Kidney tubule cell (primary cell): ENCODE measurements at places on chromosomes 12 and 14.
A peak's percentile ranks its signal among the peaks of the same experiment; 100 is the strongest.

DNA sequence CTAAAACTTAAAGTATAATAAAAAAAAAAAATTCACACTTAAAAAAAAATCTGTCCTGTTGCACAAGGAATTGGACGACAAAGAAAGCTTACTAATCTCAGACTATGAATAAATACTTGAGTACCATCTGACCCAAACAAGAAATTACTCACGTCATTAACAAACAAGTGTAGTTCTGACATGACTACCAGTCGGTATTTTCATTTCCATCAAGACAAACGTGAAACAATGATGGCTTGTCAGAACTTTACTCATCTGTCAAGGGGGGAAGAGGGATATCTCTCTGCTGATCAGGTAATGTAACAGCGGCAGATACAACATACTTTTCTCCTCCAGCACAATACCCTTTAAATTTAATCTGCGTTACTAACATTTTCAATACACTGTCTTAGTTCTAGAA, 78.3 kb downstream of the CDK17 start:
- DNase-seq, result no peak

GRCh38 chr14:23633160-23633701, 2.9 kb upstream of the DHRS2 start:
- DNase-seq, result no peak

GRCh38 chr14:50242566-50243310, 11.4 kb upstream of the SOS2 start:
- no peak for DNase-seq

DNA sequence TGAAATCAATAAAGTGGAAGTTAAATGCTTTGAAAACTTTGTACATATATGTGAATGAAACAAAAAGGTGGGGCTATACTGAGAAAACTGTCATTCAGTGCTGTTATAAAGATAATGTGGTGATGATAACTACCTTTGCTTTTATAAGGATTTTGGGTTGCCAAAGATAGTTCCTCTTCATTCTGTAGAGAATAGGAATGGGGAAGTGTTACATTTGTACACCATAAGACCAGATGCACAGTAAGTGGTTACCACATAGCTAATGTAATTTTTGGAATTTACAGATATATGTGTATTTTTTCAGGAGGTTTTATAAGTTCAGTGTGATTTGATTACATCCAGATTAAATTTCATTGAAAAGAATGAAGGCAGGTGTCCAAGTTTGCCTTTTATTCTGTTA, 18.1 kb downstream of the RAB21 start:
- DNase-seq, result no peak

- DNase-seq, result peak; percentile 32
Observed at GRCh38 chr12:66203820-66204219, 14.8 kb downstream of the IRAK3 start.

- peak; percentile 88 for DNase-seq
Observed at GRCh38 chr12:54220092-54220557, 31.3 kb upstream of the SMUG1 start.

- no peak for DNase-seq
Observed at GRCh38 chr12:20175704-20176388, 192.5 kb upstream of the PDE3A start.

- no peak for DNase-seq
Observed at GRCh38 chr14:94341656-94342333, 18.7 kb upstream of the SERPINA6 start.

DNA sequence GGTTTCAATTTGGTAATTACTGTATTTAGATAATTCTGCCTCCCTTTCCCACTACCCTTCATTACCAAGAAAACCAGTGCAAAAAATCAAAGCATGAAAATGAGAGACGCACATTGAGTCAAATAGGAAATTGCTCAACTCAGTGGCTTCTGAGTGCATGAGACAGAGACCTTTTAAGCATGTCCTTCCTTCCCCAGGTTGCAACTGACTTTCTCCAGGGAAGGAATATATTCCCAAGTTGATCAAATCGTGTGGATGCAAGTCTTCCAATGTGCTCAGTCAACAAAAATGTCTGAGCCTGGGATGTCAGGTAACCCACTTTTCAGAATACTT, 12.9 kb downstream of the BMP4 start:
- DNase-seq, result no peak

DNA sequence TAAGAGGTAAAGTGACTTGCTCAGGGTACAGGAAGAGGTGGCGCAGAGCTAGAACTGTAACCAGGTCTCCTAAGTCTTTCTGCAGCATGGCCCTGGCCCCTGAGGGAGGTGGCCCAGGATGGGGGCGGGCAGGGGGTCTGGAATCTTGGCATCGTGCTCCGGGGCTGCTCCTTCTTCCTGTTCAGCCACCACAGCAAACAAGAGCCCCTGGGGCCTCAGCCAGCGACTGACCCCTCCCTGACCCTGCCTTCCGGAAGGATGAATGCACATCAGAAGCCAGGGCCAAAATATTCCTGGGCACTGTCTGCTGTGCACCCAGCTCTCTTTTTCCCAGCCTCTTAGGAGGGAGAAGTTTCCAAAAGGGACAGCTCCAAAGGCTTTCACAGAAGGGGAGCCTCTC, 242.8 kb downstream of the DPF3 start:
- no peak for DNase-seq

GRCh38 chr12:212715-213526, 1.0 kb downstream of the SLC6A12 start:
- peak; percentile 68 for DNase-seq

DNA sequence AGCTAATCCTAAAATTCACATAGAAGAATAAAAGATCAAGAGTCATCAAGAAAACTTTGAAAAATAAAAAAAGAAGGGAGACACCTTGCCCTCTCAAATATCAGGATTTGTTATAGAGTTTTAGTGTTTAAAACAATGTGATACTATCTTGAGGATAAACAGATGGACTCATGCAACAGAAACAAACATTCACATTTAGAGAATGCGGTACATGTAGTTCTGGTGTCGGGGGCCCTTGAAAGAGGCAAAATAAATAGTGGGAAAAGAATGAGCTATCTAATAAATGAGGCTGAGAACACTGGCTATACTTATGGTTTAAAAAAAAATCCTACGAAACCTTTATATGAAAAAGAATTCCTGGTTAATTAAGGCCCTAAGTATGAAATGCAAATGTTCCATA, 127.7 kb downstream of the LLPH start:
- no peak for DNase-seq
